NCI-H446 treated with DMSO at 0.1 percent for 48 hours (cell line): ENCODE measurements at places on chromosomes 7 and 10.

- no peak for DNase-seq
Measured at GRCh38 chr10:101031796-101032636, 982 bp downstream of the SFXN3 start.

GRCh38 chr7:138654616-138655015, 46.5 kb downstream of the SVOPL start:
- DNase-seq = no peak

DNA sequence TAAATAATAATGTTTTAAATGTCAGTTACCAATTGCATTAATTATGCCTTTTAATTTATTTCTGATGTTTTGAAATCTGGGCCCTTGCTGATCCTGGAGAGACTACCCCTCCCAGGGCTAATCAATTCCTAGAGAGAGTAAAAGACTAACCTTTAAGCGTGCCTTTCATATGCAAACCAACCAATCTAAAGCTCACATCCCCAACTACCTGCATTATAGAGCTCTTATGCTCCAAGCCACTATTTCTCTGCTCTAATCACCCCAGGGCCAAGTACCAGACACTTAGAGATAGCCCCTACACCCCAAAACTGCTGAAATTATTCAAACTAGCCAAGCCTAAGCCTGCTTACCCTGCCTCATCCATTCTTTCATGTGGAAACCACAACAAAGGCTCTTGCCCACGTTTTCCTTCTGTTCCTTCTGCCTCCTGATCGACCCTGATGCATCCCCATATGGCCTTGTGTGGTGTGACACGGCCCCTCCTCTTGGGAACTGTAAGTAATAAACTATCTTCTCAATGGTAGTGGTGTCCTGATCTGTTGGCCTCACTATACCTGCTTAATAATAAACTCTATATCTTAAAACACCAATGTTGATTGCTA, 97.7 kb downstream of the HIBADH start:
- DNase-seq = no peak

GRCh38 chr10:131155218-131155875, 156.2 kb downstream of the TCERG1L start:
- no peak for DNase-seq

DNA sequence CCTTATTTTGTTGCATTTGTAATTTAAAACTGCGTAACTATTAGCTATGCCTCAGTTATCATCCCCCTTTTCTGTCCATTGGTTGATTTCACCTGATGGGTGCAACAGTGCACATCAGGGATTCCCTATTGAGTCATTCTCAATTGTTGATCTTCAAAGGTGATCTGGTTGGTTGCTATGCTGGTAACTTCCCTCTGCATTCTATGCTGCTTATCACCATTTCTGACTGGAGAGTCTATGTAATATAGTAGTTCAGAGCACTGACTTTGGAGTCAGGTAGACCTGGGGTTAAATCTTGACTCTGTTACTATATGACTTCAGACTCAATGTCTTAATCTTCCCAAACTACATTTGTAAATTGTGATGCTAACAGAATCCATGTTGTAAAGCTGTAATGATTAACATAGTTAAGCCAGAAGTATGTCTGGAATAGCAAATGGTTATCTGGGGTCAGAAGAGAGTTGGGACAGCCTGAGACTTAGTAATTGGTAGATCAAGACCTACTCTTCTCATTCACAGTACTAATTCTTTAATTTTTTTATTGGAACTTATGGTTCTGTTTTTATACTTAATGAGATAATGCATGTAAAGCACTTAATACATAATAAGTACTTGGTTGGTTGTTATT, 38.1 kb downstream of the EXOC6 start:
- no peak for DNase-seq

DNA sequence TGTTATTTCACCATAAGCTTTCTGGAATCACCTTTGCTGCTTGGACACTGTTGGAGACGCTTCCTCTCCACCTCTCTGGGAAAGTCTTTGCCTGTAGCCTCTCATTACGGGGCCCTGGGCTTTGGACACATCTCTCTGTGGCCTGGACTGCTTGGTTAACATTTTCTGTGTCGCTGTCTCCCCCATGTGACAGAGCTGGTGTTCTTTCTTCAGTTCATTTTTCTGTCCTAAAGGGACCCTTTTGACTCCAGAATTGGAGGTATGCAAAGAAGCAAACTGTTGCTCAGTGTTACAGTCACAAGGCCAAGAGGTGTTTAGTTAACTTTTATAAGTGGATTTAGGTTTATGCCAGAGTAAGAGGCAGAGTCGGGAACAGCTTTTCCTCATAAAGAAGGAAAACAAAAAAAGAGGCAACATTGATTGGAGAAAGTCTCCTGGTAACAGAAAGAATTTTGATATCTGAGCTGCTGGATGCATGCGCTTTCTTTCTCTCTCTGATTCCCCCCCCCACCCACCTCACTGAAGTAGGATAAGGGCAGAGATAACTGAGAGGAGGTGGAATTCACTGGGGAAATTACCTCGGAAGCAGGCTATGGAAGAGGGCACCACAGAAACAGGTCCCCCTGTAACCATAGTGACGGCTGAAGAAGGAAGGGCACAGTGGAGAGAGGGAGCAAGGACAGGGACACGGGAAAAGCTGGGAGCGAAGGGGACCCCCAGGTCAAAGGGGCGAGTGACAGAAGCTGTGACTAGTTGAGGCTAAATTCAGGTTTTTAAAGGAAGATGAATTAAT, 57.8 kb downstream of the LGI1 start:
- no peak for DNase-seq

- no peak for DNase-seq
Measured at GRCh38 chr10:72175149-72175548, 40.7 kb upstream of the ANAPC16 start.

- no peak for DNase-seq
Measured at GRCh38 chr7:128020159-128020558, 11.1 kb downstream of the LRRC4 start.

DNA sequence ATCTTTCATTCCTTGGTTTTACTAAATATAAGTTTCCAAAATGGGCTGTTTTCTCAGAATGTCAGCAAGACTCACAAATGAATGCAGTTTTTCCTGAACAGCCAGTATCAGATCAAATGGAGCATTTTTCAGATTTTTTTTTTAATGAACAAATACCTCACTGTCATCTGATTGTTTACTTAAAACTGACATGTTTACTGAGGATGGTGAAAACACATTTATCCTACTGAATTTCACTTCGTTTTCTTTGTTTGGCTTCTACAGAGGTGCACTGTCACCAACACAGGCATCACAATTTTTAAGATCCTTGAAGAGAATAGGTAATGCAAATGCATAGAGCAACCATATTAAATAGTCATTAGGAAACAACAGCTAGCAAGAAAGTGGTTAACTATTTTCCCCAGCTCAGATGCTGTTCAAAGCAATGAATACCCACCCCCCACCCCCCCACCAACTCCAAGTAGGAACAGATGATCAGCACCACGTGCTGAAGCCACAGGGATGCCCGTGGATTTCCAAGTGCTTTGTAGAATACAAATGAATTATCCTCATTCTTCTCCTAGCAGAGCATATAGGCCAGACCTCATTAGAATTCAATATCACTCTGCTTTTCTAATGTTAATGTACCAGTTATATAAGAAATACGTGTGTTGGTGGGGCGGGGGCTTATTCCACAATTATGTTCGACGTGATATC, 205.9 kb downstream of the SKAP2 start:
- peak; percentile 32 for DNase-seq

- peak; percentile 76 for DNase-seq
Measured at GRCh38 chr7:32616625-32617024, 121.3 kb downstream of the AVL9 start.

- no peak for DNase-seq
Measured at GRCh38 chr7:114689406-114689805, 232.5 kb upstream of the MDFIC start.

GRCh38 chr10:103154521-103155299, 38.4 kb downstream of the NT5C2 start:
- no peak for DNase-seq

DNA sequence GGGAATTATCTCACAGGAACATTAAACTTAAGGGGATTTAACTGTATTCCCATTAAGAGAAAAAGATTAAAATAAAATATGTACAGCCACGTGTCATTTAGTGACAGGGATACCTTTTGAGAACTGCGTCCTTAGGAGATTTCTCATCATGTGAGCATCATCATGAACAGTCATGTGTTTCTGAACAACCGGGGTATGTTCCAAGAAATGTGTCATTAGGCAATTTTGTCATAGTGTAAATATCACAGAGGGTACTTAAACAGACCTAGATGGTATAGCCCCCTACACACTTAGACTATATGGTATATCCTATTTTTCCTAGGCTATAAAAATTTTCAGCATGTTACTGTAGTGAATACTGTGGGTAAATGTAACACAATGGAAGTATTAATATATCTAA, 840.3 kb downstream of the CNTNAP2 start:
- peak; percentile 61 for DNase-seq
